ENCODE measurements at places on chromosomes 11 and 22.

DNA sequence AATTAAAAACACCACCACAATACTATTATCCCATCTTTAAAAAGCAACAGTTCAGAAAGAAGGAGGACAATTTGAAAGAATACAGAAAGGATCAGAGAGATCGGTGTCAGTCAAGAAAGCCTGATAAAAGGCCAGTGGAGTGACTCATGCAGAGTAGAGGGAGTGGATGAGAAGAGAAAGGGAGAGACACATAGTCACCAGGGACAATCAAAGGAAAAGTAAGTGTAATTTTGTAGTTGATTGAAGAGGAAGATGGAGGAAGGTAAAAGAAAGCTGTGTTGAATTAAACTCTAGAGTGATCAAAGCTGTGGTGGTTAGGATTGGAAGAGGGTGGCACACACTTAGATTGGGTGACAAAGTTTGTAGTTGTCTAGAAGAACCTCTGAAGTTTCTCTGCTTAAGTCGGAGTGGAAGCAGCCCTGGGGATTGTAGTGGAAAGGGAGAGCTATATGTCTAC is 14.1 kb downstream of the SPECC1L start:
- DNase-seq: no peak

GRCh38 chr11:117999354-117999993 is 13.3 kb downstream of the IL10RA start:
- DNase-seq: no peak

DNA sequence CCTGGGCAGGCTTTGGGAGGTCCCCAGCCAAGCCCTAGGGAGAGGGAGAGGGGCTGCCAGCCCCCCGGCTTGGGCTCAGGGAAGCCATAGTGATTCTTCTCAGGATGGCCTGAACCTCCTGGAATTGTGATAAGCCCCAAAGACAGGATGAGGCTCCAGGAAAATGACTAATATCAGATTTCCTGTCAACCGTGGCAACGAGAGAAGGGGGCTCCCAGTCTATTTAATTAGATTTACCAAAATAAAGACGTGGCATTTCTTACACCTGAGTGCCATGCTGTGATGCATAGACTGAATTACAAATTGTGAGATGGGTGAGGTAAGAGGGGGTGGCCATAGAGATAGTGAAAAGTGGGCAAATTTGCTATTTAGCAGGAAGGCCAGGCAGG is 20.4 kb downstream of the SERPINH1 start:
- no peak for DNase-seq

DNA sequence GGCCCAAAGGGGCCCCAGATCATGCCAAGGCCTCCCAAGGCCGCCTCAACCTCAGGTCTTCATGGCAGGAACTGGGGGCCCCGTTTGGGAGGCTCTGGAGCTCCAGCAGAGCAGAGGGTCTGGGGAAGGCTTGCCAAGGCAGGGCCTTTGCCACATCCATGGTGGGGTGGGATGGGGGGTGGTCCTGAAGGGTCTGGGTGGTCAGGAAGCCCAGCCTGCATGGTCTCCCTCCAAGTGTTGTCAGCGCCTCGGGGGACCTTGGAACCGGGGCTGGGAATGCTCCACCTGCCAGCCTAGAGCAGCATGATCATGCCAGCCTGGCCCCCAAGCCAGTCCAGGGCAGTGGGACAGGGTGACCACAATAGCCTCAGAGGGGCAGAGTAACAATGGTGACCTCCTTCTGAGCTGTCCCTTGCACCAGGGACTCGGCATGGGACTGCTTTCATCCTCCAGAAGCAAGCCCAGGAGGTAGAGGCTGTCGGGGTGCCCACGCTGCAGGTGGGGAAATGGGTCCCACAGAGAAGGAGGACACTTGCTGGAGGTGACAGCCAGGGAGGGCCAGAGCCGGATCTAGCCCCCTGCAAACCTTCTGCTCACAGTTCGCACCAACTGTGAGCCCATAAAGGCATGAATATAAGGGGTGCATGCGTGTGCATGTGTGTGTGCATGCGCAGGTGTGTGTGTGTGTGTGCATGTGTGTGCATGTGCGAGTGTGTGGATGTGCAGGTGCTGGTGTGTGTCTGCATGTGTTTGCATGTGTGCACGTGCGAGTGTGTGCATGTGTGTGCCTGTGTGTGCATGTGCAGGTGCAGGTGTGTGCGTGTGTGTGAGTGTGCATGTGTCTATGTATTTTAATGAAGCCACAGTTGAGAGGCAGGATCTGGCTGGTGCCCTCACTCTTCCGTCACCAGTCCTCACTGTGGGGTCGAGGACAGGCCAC is 63.8 kb downstream of the MYEOV start:
- no peak for DNase-seq

DNA sequence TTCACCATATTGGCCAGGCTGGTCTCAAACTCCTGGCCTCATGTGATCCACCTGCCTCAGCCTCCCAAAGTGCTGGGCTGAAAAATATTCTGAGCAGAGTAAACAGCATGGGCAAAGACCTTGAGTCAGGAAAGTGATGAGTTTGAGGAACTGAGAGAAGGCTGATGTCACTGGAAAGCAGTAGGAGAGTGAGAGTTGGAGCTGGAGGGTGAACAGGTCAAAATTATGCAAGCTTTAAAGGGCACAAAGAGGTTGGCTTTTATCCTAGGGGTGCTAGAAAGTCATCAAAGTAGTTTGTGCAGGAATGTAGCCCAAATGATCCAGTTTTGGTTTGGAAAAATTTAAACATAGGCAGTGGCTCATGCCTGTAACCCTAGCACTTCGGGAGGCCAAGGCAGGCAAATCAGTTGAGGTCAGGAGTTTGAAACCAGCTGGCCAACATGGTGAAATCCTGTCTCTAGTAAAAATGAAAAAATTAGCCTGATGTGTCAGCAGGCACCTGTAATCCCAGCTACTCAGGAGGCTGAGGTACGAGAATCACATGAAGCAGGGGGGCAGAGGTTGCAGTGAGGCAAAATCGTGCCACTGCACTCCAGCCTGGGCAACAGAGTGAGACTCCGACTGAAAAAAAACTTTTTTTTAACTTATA is 44.7 kb upstream of the CXCR5 start:
- no peak for DNase-seq

DNA sequence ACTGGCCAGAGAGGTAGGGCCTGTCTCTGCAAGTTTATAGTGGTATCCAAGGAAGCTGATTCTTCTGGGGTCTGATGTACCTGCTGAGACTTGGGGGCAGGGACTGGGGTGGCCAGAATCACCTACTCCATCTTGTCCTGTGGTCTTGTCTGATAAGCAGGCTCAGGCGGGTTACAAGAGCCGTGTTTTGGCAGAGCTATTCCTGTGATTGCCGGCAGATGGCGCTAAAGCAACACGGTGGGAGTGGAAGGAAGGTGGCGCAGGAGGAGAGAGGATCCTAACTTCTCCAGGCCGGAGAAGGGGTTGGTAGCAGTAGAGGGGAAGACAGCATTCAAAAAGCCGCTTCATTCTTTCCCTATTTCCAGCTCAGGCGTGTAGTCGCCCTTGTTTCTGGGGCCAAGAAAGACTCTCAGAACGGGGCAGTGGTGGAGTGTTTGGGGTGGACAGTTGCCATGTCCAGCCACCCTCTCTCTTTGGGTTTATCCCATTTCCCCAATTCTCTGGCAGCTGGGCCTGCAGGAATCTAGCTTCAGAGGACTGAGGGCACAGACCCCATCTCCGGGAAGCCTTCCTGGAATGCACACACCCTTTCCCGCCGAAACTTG is 15.1 kb downstream of the CHRM1 start:
- peak; percentile 88 for DNase-seq

- DNase-seq: no peak
These were observed 58.7 kb upstream of the PRODH start for GRCh38 chr22:18994701-18995326.

DNA sequence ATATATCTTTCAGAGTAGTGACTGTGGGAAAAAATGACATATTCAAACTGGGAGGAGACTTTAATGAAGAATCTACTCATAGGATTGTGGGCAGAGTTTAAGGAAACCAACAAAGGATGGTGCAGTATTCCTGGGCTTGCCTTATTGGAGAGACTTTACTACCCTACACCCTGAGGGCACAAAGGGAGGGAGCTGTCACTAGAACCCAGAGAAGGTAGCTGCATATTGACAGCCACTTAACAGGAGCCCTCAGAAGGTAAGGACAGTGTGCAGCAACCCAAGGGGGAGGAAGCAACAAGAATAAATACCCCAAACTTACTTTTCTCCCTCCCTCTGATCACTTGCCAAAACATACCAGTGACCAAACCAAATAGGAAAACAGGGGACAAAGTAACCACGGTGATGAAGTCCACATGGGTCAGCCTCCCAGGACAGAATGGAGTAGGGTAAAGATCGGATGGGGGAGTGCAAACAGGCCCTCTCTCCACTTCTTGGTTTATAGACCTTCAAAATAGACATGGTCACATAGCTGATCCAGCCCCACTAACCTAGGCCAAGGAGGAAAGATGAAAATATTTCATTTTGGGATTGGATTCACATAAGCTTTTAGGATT is 121.8 kb upstream of the SESN3 start:
- DNase-seq: no peak

- no peak for DNase-seq
These were observed 97.9 kb downstream of the RCN1 start for GRCh38 chr11:32188785-32189184.

- DNase-seq: no peak
These were observed 243.1 kb downstream of the ST3GAL4 start for GRCh38 chr11:126598344-126599216.

DNA sequence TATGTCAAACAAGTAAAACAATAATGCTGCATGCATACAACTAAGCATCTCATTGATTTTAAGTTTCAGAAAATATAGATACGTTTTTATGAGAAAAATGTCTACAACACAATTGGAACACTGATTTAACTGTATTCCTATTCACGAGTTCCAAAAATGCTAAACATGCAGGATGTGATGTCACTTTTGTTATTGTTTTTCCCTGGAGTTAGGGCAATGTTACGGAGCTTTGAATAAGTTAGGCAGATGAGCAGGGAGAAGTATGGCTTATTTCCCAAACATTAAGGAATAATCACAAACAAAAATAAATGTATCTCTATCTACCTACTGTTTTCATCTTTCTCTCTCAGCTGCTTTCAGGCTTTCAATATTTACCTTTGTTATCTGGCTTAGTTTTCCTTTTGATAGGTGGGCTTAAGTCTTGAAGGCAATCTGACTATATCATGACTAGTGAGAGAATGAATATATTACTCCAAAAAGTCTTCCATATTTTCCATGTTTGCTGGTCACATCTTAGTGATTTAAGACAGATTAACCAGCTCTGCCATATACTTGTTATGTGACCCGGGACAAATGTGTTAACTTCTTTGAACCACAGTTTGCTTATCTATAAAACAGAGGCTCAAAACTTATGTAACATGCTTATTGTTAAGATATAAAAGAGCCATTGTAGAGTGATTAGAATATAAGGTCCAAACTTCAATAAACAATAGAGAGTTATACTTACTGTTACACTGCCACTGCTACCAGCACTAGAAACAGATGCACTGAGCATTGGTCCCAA is 854.4 kb upstream of the CCDC90B start:
- DNase-seq: no peak

GRCh38 chr11:111446404-111447111 is 65.6 kb downstream of the BTG4 start:
- DNase-seq: peak; percentile 93

GRCh38 chr11:203056-203944 is 3.9 kb downstream of the BET1L start:
- DNase-seq: no peak

- no peak for DNase-seq
These were observed 179.3 kb upstream of the FAT3 start for GRCh38 chr11:92045301-92045700.

DNA sequence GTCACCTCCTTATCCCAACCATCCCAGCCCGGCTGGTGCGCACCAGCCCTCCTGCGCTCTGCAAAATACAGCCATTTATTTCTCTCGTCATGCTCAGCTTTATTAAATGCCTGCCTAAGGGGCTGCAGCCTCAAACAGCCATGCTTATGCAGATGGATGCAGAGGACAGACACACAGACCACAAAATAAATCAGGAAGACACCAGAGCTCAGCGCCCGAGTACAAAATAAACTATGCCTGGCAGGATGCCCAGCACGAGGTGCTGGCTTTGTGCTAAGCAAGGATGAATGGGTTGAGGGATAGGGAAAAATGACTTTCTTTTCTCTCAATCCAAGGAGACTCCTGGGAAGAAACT is 70.5 kb downstream of the RPUSD4 start:
- no peak for DNase-seq

GRCh38 chr11:6475936-6476335 is 2.2 kb upstream of the TRIM3 start:
- peak; percentile 37 for DNase-seq

GRCh38 chr11:92692826-92693546 is 276.5 kb upstream of the MTNR1B start:
- DNase-seq: no peak

GRCh38 chr11:75147191-75147874 is 3.6 kb upstream of the SLCO2B1 start:
- DNase-seq: no peak

All from small intestine (tissue), 16 donors.